Right renal pelvis (tissue), 4 donors: ENCODE measurements at places on chromosomes 16 and 17. TPM values are rescaled to one million over a fixed set of nuclear protein-coding genes. Genes with fewer than 3 reads are reported as not detected.

The PRSS8 gene
- 87.4 TPM for polyA plus RNA-seq

DNA sequence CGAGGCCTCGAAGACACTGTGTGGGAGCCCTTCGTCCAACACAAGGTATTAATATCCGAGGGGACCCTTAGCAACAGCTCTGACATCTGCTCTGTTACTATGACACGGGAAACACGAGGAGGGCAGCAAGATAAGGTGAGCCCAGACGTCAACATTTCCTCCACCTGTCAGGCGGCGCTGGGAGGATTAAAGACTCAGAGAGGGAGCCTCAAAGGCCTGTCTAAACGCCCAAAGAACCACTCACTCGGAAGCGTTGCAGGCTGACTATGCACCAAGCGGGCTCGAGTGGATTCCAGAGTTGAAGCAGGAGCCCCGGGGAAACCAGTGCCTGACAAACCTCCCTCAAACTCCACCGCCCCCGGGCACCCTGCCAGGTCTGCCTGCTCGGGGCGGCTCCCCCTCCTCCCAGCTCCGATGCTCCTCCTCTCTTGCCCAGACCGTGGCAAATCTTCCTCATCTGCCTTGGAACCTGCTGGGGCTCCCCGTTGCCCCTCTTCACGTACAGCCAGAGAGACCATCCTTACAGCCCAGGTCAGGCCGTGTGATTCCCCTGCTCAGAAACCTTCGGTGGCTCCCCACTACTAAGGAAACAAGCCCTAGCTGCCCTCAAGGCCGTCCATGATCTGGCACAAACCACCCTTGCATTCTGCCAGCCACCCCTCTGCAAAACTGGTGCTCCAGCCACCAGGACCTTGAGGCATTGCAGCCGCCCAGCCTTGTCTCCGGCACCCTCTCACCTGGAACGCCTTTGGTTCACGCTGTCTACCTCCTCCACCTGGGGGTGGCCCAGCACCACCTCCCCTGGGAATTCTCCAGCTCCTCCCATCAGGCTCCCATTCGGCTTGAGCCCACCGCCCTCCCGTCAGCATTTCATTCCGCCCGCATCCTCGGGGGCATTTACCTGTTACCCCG is 16.2 kb downstream of the RPH3AL start:
- no peak for DNase-seq

DNA sequence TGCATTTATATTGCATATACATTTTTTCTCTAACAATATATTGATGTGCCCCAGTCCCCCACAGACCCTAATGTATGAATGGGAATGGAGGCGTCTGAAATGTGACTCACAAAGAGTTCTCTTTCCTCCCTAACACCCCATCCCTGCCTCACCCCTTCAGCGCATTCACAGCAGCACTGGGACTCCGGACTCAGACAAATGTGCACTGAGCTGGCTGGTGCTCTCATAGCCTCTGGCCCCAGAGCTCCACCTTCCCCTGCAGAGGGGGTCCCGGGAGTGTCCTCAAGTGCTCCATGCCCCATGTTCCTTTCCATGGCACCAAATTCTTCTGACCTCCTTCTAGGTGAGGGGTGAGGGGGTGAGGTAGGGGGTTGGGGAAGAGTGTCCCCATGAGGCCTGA is 20.6 kb downstream of the NPTX1 start:
- no peak for DNase-seq

- DNase-seq: no peak
These were observed 12.0 kb downstream of the CIBAR2 start for GRCh38 chr16:85100265-85100664.

The QRICH2 gene
- polyA plus RNA-seq: 5.6 TPM
